ENCODE measurements at places on chromosomes 2 and 18.

DNA sequence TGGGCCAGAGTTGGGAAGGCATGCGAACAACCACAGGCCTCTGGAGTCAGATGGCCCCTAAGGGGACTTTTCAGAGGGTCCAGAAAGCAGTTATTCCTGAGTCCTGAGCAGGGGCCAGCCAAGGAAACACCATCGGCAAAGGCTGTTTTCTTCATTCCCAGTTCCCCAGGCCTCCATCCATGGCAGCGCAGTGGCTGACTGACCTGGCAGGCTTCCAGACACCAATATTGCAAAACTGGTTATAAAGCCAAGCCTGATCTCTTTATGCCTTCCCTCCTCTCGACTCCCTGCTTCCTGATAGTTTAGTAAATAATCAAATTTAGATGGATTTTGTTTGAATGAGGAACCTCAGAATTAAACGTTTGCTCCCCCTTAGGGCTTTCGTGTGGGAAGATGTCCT lies 133.4 kb upstream of the ITGA6 start:
- DNase-seq, result no peak

- no peak for DNase-seq
These were observed 132.8 kb upstream of the CYRIA start for GRCh38 chr2:16798472-16798871.

GRCh38 chr2:216319771-216320170 lies 52.5 kb downstream of the MARCHF4 start:
- DNase-seq, result peak; percentile 59

GRCh38 chr18:59549503-59550173 lies 147.6 kb downstream of the CCBE1 start:
- DNase-seq, result no peak

- DNase-seq, result no peak
These were observed 177.7 kb downstream of the PIEZO2 start for GRCh38 chr18:10971717-10972116.

- DNase-seq, result no peak
These were observed 189.4 kb downstream of the BCL2 start for GRCh38 chr18:63130176-63130575.

DNA sequence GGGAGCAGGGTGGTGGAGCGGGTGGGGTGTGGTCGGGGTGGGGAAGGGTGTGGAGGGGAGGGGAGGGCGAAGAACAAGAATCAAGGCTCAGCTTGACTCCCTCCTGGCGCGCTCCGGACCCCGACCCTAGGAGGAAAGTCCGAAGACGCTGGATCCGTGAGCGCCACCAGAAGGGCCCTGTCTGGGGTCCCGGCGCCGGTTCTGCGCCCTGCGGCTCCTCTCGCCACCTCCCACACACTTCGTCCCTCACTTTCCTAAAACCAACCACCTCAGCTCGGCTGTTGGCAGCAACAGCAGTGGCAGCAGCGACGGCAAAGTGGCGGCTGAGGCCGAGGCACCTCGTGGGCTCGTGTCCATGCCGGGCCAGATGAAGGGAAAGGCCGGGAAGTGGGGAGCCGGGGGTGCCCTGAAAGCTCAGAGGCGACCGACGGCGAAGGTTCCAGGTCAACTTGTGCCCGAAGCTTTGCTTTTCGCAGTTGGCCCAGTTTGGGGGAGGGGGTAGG lies 2.1 kb downstream of the KLHL14 start:
- no peak for DNase-seq

DNA sequence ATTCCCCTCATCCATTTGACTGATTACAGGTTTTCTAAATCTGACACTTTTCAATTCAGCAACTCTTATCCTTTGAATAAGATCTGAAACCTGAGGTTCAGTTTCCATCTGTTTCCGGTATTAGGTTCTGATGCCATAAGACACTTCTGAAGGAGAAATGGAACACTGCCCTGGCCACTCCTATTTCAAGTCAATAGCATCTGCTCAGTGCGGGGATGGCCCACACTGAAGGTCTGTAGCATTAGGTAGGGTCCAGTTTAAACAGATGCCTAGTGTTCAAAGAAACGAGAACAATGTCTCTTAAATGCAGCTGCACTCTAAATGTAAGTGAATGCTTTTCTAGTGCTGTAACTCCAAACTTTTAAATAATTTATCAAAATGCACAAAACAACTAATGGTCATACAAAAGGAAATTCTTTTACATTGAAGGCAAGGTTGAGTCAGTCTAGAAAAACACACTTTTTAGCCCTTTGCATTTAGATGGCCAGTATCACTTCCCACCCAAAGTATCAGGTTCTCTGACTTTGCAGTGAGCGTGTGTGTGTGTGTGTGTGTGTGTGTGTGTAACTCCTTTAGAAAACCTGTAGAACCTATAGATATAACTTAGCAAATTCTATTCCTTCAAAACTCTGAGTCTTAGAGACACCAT lies 78.2 kb downstream of the STK39 start:
- DNase-seq, result no peak

DNA sequence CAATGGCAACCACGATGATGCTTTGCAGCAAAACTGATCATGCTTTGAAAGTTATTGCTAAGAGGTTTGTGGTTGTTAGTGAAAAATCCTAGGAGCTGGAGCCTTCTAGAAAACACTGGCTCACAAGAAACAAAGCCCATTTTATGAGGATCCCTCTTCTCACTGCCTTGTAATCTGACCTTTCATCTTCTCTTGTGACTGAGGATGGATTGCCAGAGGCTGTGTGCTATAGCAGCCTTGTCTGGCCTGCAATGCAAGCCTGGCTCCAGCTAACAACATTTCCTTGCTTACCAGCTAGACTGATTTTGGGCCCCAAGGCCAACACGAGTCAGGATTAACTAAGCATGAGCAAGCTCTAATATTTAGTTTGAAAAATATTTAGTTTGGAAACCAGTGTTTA lies 13.1 kb downstream of the PIEZO2 start:
- DNase-seq, result no peak

DNA sequence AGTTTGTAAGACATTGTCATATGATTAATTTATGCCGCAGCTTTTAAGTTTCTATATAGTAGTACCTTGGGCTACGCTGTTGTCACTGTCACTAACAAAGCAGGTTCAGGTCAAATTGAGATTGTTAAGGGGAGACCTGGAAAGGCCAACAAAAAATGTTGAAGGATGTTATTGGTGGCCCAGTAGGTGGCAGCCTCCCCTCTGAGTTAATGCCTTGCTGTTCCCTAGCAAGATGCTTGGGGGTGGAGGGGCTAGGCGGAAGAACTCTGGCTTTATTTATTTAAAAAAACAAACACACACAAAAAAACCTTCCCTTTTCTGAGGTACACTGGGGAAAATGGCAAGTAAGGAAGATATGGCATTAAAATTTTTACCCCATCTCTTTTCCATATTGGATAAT lies 128.3 kb upstream of the ATP5MC3 start:
- DNase-seq, result no peak

DNA sequence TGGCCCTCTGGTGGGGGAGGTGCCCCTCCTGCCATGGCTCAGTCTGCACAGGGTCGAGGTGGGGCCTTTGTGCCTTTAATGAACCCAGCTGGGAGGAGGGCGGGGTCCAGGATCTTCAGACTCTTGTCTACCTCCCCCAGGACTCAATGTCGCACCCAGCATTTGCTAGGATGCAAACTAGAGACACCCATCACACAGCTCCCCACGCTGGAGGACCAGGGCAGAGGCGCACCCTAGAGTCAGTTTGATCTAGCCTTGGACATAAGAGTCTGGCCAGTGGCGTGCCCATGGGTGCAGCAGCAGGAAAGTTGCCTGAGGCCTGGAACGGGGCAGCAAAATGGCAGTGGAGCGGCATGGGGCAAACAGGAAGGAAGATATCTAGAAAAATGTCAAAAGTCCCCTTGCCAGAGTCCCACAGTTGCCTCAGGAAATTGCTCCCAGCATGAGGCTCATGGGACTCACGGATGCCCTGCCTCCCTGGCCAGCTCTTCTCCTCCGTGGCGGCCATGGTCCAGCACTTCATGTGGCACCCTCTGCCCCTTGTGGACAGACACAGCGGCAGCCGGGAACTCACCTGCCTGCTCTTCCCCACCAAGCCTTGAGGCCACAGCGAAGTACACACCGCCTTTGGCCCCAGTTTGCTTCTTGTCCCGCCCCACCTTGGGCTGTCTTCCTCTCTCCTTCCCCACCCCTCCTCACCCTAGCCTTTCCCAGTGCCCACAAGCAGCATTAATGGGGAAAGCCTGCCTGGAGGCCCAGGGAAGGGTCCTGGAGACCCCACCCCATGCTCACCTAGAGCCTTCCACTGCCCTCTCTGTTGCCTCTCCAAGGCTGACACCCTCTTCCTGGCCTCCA lies 17.7 kb downstream of the SH2D6 start:
- DNase-seq, result no peak

DNA sequence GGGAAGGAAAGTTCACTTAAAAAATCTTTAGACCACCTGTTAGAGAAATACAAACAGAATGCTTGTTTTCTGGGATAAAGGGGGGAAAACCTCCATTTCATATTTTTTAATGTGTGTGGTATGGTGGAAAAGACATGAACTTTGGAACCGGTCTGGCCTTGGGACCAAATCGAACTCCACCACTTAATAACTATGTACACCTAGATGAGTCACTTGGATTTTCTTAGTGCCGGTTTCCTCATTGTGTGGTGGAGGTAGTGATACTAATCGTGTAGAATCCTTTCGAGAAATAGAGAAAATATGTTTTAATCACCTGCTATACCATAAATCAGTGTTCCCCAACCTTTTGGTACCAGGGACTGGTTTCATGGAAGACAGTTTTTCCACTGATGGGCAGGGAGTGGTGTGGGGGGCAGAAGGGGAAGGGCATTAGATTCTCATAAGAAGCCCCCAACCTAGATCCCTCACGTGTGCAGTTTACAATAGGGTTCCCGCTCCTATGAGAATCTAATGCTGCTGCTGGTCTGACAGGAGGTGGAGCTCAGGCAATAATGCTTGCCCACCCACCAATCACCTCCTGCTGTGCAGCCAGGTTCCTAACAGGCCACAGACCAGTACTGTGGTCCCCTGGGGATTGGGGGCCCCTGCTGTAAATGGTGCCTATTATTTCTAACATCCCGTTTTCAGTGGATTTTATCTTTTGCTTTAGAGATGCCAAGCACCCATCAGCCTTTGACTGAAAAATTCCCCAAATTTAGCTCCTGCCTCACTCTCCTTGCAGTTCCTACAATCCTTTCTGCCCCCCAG lies 308.8 kb downstream of the PRKCE start:
- DNase-seq, result no peak

DNA sequence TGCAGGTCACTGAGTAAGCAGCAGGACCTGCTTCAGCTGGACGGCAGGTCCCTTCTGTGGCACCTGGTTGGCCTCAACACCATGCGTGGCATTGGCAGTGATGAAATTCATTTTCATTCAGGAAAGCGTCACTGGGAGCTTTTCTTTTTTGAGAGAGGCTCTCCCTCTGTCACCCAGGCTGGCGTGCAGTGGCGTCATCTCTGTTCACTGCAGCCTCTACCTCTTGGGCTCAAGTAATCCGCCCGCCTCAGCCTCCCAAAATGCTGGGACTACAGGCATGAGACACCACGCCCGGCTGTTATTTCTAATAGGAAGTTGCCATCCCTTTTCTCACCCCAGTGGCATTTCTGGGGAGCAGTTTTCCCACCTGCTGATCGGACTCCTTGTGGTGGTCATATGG lies 39.3 kb downstream of the NCK2 start:
- DNase-seq, result no peak

- no peak for DNase-seq
These were observed 64.7 kb downstream of the DTNB start for GRCh38 chr2:25608718-25609117.

DNA sequence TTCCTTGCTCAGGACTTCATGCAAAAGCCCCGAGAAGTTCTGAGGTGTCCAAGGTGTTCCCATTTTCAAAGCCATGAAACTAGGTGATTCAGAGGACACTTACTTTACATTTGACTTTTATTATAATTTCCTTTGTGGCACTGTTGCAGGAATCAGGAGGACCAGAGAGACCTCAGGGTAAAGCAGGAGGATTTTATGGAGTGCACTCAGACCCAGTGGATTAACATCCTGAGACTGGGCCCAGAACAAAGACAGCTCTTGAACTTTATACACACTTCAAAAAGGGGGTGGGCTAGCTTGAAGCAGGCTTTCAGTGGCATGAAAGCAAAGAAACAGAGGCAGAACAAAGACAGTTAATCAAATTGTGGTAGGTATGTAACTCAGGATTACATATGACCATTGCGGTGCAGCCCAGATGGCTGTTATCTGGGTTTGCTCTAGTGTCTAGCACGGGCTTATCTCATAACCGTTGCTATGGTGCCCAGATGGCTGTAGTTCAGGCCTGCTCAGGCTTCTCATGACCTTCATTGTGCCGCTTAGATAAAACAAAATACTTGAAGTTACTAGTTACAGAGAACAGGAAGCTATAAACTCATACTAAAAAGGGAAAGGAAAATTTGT lies 39.4 kb downstream of the TMEM182 start:
- DNase-seq, result no peak

DNA sequence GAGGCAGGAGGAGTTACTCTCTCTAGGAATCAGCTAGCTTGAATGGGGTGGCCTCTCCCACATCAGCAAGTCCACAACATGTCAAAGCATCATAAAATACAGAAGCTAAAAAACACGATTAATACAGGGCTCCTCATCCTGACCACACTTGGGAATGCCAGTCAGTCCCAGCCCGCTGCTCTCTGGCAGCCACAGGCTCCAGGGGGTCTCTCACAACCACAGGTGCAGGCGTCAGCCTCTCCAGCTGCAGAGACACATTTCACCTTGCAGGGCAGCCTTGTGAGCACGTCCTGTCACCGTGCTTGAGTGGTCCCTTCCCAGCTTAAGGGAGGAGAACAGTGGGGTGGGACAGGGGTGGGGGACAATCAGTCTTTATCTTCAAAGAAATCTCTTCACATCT lies 137.4 kb upstream of the SH3BP4 start:
- DNase-seq, result no peak

DNA sequence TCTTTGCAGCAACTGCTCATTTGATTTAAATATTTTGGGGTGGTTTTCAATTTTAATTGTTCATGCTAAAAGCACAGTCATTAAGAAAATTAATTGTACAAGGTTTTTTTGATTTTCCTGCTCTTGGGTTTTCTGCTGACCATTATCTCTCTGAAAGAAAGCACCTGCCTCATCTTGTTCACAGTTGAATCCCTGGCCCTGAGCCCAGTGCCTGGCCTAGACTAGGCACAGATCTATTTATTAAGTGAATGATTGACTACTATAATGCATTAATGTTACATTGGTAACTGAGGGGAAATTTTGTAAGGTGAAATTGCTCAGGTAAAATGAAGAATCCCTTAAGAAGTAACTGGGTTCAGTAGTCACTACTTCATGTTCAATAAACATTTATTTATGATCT lies 22.0 kb downstream of the IL1RL2 start:
- DNase-seq, result no peak

- DNase-seq, result no peak
These were observed 46.2 kb upstream of the NABP1 start for GRCh38 chr2:191631754-191632153.

DNA sequence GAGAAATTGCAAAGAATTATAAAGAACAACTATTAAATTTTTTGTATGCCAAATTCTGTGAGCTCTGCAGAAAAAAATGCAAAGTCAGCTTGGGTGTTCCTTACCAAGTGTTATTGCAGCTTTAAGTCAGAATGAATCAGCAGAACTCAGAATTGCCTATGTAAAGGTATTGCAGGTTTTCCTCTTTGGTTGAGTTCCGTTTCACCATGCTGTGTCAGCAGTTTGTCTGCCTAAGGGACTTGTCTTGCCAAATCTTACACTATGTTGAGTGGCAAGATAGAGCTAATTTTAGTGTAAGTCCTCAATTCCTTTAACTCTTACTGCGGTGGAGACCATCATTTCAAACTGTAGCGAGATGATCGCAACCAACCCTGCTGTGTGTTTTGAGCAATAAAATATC lies 38.8 kb downstream of the ADAM23 start:
- DNase-seq, result no peak

GRCh38 chr2:98731894-98732349 lies 990 bp upstream of the MGAT4A start:
- no peak for DNase-seq

- no peak for DNase-seq
These were observed 125.6 kb downstream of the BIRC6 start for GRCh38 chr2:32482471-32482870.
